ENCODE measurements at places on chromosomes 1 and 21.

DNA sequence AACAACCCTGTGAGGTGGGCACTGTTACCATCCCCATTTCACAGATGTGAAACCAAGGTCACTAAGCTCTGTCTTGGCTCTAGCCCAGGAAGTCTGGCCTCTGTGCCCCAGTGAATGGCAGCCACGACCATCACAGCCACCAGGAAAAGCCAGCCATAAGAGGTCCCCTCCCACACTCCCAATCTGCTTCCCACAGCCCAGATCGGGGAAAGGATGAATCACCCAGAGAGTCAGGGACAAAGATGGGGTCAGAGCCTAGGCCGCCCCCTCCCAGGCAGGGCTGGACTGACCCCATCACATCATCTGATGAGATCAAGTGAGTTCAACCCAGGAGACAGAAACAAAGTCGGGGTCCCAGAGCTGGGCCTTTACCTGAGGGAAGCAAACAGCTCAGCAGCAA, 22.9 kb upstream of the COL16A1 start:
- no peak for DNase-seq

DNA sequence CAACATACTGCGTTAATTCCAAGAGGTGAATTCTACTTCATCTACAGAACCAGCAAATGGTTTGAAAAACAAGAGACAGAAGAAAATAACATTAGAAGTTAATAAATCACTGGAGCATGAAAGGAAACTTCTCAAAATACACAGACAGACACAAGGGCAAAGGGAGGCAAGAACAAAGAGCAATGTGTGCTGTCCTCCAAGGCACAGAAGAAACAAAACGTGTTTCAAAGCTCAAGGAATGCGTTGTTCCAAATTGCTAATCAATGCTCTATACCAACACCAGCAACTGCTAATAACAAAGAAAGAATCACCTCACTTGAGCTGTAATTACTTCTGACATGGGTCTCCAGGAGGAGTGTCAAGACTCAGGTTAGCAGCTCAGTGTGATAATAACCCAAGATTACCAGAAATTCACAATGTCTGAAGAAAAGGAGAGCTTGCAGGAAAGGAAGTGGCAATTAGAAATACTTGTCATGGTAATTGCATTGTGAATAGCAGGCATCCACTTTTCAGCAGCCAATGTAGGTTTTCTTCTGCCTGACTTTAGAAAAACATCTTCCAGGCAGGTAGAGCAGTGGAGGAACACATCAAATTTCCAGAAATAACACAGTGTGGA, 175.4 kb downstream of the SEC16B start:
- DNase-seq, result no peak

DNA sequence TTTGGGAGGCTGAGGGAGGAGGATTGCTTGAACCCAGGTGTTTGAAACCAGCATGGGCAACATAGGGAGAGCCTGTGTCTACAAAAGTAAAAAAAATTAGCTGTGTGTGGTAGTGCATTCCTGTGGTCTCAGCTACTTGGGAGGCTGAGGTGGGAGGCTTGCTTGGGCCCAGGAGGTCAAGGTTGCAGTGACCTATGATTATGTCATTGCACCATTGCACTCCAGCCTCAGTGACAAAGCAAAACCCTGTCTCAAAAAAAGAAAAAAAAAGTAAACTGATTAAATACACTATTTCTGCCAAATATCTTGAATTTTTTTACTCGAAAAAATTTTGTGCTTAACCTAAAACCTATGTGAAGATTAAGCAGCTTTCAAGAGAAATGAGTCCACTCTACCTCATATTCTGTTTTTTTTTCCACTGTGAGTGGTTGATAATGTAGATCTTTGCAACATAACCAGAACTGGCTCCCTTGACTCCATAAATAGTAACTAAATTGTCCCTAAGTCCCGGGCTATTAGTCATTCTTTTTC, 19.4 kb upstream of the ZNF281 start:
- no peak for DNase-seq

DNA sequence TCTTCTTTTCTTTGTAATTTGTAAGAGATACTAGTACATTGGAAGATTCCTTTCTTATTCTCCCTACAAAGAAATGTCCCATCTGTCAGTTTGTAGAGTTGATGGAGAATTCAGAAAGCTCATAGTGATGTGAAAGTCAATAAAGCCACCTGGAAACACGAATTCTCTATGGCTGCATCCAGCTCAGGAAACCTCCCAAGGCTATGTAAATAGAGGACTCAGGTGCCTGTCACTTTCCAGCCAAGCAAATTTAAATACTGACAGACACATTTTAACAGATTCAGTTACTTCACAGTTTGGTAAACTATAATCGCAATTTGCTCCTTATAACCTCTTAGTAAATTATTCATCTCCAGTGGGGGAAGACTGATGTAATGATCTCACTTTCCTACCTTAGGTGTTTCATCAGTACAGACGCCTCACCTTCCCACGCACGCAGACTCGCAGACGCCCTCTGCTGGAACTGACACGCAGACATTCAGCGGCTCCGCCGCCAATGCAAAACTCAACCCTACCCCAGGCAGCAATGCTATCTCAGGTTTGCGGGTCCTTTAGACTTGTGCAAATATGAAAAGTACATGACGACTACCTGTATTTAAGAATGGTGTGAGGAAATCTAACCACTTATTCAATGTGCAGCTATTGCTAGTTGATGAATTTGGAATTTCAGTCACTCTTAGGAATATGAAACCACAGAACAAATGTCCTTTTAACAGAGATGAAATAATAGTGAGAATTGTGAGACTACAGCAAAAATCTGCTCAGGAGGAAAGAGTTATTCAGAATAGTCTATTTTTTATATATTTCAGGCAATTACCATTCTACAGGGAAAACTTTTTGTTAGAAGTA, 60.6 kb downstream of the PTPRC start:
- no peak for DNase-seq

GRCh38 chr1:188462837-188463236, 1634.1 kb downstream of the PLA2G4A start:
- DNase-seq, result no peak

DNA sequence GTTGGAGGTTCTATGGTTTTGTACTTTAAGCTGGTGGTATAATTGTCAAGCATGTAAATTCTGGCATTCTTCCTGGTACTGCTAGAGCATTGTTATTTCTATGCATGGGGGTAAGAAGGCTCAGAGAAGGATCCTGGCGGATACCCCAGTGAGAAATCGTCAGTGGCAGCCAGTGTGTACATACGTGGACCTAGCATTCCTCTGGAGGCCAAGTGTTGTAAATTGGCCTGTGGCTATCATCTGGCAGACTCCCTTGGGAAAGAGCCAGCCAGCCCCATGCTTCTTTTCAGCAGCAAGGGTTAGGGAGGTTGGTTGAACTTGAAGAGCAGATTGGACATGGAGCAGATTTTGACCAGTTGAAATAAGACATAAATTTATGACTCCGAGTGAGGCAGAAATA, 5.2 kb upstream of the AGO3 start:
- no peak for DNase-seq

DNA sequence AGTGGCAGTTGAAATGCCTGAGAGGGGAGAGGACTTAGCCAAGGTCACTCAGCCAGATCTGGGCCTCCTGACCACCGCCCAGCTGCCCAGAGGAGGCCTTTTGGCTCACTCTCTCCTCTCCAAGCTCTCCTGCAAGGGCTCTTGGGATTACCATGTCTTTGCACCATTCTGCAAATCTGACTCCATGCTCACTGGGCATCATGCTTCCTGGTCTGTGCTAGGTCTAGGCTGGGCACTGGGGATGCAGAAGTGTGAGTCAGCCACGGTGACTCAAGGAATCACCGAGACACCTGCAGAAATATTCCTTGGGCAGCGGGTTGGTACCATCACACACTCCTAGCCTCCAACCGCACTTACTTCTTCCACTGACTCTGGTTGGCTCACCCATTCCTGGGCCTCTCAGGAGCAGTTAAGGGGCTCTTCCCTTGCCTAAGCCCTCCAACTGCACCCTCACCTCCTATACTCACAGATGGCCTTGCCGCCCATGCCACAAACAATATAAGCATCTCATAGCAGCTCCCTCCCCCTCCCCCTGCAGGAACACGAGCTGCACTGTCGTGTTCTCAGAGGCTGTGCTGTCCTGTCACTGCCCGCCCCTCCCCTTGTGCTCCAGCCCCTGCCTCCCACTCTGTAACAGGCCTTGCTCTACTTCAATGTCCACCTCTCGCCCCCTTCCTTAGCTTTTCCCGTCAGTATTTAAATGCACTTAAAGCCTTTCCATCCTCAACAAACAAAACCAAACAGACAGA, 34.8 kb downstream of the CDCP2 start:
- no peak for DNase-seq

- DNase-seq, result no peak
Measured at GRCh38 chr1:4786055-4786454, 131.6 kb downstream of the AJAP1 start.

DNA sequence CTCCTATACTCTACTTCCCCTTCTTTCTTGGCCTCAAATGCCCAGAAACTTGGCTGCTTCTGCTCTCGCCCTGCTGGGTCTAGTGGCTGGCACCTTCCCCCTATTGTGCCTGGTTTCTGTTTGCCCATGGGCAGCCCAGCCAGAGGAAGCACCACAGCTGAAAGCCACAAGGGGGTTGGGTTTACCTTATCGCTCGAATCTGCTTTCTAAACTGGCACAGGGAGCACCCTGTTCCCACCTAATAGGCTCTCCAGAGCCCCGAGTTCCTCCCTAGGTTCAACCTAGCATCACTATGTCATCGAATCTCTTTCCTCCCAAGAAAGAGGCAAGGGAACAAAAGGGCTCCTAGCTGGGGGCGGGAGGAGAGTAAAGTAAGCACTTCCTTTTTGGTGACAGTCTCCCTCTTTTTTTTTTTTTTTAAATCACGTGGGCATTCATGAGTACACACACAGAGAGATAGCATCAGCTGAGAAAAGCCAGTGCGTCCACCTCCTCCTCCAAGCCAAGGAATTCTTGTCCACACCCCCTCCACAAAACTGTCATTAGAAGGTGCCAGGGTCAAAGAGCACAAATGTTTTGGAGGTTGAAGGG, 72.8 kb downstream of the PLEKHA6 start:
- DNase-seq, result no peak

GRCh38 chr1:29324771-29325351, 88.5 kb downstream of the PTPRU start:
- DNase-seq, result no peak

DNA sequence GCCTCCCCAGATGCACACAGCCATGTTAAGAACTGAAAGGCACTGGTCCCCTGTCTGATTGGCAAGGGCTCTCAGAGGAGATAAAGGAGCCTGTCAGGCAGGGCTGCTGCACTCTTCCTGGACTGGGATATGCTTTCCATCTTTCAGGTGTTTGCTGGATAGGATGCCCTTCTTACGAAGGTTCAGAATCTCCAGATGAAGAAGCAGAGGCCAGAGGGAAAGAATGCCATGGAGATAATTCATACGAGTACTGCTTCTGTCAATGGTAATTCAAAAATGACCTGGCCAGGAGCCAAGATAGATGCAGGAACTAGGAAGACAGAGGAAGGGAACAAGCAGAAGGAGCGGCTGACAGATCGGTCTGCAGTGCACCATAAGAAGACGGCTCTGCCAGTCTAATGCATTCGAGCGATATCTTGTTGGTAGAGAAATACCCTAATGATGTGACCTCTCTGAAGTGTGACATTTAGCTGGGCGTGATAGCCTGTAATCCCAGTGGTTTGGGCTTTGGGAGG, 16.6 kb upstream of the ATP2B4 start:
- no peak for DNase-seq
